ENCODE measurements at places on chromosomes 4 and X.

DNA sequence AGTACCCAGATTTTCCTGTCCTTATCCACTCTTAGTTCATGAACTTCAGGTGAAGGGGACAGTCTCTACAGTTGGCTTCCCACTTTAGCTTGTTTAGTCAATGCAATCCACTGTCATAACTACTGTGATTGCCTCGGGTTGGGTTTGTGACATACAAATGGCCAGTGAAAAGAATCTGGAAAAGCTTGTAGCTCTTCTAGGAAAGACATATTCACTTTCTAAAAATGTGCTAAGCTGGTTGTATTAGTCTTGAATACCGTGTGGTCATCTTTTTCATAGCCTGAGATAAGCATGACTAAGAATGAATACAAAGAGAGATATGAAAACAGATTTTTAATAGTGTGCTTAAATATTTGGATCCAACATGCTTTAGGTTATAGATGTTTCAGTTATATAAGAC is 1443.5 kb upstream of the IGFBP7 start:
- no peak for DNase-seq

GRCh38 chrX:105226499-105226898 is 6.0 kb upstream of the TEX13A start:
- DNase-seq, result no peak

- no peak for DNase-seq
These were observed 2.7 kb upstream of the SORCS2 start for GRCh38 chr4:7189475-7190277.

DNA sequence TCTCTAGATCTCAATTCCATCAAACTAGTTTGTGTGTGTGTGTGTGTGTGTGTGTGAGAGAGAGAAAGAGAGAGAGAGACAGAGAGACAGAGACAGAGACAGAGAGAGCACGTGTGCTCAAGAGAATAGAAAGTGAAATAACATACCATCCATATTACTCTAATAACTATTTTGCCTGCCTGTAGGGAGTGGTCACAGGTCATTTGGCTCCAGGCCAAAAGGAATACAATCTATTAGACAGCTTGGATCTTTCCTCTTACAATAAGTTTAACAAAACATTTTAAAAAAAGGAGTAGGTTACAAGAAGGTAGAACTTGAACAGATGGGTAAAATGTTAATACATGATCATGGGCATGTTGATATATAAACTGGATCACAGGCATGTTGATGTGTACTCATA is 76.2 kb downstream of the COL4A6 start:
- DNase-seq, result no peak

- no peak for DNase-seq
These were observed 34.0 kb upstream of the PACRGL start for GRCh38 chr4:20666012-20666860.

DNA sequence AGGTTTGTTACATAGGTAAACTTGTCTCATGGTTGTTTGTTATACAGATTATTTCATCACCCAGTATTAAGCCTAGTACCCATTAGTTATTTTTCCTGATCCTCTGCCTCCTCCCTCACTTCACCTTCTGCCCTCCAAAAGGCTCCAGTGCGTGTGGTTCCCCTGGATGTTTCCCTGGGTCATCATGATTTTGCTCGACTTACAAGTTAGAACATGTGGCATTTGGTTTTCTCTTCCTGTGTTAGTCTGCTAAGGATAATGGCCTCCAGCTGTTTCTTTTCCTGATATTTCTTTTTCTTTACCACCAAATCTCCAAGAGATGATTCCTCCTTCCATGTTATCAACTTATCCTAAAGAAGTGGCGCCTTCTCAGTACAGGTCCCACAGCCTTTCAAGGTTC is 543.1 kb upstream of the ADGRL3 start:
- no peak for DNase-seq

DNA sequence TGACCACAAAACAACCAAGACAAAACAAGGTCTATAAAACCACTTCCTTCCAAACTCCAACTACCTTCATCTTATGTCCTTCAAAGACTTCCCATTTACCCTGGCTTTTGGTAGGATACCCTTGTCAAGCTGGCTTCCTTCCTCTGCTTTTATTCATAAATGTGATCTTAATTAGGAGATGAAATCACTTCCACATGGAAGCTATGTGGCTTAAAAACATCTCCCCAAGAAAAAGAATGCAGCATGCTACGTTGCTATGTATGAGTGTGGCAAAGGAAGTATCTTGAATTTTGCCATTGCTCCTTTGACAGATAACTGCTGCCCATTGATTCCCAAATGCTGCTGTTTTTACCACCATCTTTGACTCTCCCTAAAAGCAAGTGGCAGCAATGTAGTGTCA is 46.4 kb upstream of the VEGFD start:
- DNase-seq, result no peak

DNA sequence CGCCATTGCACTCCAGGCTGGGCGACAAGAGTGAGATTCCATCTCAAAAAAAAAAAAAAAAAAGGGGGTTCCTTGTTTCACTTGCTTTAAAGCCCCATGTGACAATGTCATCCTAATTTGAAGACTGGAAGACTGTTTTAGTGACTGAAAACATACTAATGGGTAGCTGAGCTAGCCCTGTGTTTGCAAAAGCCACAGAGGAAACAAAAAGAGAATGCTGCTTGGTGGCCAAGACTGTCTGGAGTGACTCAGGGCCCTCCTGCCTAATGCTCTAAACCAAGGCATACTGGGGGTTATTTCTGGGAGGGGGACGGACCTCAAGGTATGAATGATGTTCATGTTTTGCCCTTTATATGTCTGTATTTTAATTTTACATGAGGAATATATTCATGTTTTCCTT is 16.0 kb downstream of the HPSE start:
- no peak for DNase-seq

DNA sequence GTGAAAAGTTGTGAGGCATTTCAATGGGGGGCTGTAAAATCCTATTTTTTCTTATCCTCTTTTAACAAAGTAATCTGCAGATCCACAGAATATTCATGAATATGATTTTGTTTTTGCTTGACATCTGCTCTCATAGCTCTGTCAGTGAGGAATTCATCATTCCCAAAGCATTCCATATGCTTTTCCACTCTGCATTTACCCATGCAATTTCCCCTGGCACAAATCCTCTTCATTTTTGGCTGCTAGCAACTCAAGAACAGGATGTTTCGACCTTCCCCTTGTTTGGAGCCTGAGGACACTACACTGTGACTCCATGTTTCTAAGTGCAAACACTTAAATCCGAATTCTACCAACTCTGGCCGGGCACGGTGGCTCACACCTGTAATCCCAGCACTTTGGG is 48.5 kb downstream of the KLHL15 start:
- no peak for DNase-seq

DNA sequence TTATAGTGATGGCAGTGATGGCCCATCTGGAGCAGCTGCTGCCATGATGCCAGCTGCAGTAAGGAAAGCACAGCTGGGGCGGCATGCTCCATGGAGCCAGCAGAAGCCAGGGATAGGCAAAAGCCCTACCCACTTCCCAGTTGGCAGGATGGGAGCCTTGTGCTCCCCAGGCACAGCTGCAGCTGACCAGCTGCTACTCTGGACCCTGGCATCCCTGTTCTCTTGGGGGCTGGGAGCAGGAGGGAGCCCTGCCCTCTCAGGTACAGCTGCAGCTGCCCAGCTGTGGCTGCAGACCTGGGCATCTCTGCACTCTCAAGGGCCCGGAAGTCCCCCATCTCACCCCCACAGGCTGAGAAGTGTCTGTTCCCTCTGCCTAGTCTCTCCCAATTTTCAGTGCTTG is 531.9 kb downstream of the PCDH18 start:
- DNase-seq, result no peak

- DNase-seq, result no peak
These were observed 47.1 kb downstream of the PCDH7 start for GRCh38 chr4:30767147-30767845.

GRCh38 chrX:29487214-29487613 is 728.1 kb upstream of the MAGEB2 start:
- DNase-seq, result no peak

DNA sequence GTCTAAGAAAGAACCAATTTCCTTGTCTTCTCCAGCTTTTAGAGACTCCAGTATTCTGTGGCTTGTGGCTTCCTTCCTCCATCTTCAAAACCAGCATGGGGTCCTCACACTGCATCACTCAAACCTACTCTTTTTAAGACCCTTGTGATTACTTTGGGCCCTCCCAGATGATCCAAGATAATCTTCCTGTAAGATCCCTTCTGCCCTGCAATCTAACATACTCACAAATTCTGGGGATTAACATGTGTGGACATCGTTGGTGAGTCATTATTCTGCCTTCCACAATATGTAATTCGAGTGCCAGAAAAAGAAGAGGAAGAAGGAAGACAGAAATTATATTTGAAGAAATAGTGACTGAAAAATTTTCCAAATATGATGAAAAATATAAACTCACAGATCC is 47.9 kb downstream of the BEND4 start:
- DNase-seq, result no peak

DNA sequence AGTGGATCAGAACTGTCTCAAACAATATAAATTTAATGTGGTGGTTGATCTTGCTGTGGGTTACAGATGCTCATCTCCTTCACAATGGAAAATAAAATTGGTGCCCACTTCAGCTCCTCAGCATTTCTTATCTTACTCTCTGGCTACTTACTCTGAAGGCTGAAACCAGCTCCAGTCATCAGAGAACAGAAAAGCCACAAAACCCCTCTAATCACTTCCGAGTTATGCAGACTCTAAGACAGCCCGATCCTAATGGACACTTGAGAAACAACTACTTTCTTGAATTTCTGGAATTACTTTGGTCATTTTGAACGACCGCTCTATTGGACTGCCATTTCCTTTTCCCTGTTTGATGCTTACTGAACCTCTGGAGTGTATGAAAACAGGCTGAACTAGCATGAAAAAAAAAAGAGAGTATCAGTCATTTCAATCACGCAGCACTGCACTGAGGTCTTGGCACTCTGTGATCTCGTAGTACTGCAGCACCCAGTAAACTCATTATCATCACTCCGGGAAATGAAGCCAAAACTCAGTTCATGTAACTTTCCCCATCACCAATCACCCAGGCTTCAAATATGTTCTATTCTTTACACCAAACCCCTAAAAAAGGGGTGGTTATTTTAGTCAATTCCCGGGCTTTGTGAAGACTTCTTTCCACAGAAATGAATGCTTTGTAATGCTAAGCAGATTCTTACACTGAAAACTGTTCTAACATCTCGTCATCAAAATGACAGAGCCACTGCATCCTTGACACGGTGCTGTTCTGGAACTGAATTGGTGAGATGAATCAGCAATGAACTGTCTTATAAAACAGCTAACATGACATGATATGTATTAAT is 54.5 kb downstream of the TSPAN5 start:
- DNase-seq, result no peak

DNA sequence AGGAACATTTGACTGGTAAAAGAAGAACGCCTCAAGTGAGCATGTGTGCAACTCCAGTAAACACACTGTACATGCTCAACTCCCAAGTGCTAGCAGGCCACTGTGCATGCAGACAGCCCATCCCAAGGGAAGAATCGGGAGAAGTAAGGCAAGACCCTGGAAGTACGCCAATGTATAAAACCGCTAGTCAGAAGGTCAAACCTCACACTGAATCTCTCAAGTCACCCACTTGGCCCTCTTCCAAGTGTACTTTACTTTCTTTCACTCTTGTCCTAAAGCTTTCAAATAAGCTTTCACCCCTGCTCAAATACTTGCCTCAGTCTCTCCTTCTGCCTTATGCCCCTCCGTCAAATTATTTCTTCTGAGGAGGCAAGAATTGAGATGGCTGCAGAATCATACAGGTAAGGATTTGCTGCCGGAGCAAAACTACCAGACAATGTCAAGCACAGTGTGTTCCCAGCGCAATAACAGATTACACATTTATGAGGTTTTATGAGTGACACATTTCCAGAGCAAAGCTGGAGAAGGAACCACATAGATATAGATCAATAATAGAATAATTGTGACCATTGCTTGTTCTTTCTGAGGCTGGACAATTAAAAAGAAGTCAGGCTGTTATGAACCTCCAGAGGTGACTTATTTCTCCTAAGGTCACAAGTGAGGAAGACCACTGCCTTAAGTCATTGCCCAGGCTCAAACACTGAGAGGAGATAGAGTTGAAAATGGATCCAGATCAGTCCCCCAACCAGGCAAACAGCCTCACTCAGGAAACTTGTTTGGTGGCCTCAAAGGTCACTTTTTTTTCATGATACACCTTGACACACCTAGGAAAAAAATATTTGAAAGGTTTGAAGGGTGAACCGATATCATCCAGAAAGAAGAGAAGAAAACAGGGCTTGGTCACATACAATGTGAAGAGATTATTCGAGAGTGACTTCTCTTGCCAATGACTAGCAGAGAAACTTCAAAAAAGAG is 26.3 kb downstream of the CXCL1 start:
- no peak for DNase-seq

GRCh38 chrX:132504417-132504816 is 15.6 kb upstream of the MBNL3 start:
- DNase-seq, result no peak

DNA sequence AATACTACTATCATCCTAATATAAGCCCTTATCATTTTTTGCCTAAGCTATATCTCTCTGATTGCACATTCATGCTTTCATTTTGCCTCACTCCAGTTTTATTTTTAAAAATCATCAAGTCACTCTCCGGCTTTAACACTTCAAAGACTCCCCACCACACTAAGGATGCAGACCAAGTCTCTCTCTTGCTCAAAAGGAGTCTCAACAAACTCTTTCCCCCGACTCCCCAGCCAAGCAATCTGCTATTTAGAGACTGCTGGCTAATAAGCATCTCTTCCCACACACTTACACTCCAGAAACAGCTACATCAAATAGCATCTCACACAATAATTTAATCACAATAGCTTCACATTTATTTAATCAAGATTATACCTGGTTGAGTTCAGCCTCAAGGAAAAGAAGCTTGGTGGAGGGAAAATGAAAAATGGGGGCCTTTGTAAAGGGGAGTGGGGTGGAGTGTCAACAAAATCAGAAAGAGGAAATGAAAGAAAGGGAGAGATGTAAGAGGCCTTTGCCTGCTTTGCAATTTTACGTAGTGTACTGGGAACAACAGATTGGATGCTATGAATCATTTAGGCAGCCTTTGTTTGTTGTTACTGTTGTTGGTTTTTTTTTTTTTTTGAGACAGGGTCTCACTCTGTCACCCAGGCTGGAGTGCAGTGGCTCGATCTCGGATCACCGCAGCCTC is 104.1 kb upstream of the MCF2 start:
- no peak for DNase-seq

DNA sequence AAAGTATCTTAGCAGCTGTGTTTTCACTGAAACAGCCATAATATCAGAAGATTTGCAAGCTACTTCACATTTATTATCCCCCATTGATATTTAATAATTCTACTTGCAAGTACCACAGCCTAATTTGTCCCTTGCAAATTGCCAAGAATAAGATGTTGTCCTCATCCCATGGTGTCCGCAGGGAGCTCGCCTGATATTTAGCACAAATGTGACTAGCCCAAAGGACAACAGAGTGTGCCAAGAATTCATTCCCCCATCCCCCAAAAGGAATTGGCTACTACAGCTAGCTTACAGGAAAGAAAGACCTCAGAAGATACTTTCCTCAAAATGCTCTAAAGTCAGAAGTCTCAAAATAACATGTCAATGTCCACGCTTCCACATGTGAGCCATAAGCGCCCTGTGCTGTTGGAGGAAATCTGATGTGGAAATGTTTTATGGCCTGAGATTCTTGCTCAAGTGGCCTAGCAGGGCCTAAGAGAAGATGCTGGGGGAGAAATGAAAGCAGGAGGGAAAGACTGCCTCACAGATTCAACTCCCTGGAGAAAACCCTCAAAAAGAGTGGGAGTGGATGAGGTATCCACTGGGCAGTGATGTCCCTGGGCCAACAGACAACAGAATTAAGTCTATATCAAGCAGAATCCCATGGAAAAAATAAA is 111.4 kb downstream of the SH3KBP1 start:
- DNase-seq, result no peak

GRCh38 chr4:139589336-139590018 is 33.5 kb upstream of the SETD7 start:
- no peak for DNase-seq

- no peak for DNase-seq
These were observed 32.9 kb downstream of the USP9X start for GRCh38 chrX:41118156-41118555.
